ENCODE measurements at places on chromosomes 12 and 14.
A peak's percentile ranks its signal among the peaks of the same experiment; 100 is the strongest.

DNA sequence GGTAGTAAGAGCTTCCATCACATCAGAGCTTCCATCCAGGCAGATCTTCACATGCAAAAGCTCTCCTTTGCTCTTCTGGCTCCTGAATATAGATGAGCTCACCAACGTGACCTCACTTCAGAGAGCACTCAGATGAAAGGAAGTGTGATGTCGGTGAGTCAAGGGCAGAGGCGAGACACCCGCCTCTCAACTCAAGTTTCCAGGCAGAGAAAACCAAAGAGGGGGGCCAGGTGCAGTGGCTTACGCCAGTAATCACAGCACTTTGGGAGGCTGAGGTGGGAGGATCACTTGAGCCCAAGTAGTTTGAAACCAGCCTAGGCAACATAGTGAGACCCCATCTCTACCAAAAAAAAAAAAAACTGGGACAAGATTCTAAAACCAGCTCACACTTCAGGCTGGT, 126.9 kb downstream of the DUSP6 start:
- DNase-seq = peak; percentile 33

- DNase-seq = no peak
Measured at GRCh38 chr12:6861391-6861790, 5.9 kb upstream of the TPI1 start.

DNA sequence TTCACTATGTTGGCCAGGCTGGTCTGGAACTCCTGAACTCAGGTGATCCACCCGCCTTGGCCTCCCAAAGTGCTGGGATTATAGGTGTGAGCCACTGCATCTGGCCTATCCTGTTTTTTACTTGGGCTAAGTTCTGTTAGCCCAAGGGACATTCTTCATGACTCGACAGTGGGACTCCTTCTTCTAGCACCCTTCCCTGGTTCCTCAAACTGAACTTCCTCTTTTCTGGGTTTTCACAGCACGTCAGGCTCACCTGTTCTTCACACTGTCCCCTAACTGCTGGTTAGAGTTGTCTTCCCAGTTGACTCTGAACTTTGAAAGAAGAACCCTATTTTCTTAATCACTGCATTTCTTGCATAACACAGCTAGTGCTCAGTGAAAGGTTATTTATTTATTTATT, 22.5 kb downstream of the CABP1 start:
- DNase-seq = no peak

GRCh38 chr12:78087363-78087675, 256.6 kb downstream of the NAV3 start:
- no peak for DNase-seq

DNA sequence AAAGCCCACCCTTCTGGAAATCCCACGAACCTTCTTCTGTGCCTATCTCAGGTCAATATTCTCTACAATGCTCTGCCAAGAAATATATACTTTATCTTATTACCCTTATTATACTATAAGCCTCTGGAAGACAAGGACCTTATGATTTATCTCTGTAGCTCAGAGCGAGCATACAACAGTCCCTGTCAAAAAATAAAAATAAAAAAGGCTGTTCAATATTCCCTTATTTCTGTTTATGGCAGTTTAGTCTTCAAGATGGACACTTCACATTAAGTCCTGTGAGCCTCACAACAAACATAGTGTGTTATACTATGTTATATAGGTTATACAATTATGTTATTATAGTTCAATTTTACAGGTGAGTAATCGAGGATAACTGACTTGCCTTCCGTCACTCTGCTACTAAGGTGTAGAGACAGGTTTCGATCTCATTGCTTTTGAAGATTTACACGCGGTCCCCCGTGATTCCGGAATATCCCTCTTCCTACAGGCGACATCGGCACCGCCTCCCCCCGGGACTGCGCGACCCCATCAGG, 562 bp downstream of the EAPP start:
- DNase-seq = no peak

DNA sequence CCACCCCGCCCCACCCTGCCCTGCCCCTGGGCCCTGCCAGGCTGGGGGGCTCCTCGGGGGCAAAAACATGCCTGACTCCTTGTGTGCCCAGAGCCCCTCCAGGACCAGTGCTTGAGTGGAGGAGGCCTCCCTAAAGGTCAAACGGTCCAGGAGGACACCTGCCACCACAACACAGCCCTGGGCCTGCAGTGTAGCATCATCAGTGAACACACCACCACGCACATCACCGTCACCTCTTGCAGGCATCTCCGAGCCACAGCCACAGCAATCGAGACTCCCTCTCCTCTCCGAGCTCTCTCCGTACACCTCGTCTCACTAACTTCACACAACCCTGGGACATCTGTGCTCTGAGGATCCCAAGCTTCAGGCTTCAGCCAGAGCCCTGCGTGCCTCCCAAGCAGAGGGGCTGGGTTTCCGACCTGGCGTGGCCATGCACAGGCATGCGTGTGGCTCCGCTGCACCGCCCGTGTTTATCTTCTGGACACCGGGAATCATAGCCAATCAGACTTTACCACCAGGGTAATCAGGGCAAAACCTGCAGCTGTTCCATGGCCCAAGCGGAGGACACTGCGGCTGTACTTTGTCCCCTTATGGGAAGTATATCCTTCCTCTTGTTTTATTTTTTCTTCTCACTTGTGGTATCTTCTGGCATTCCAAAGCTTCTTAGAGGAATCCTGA, 6.2 kb upstream of the DIO3 start:
- no peak for DNase-seq

DNA sequence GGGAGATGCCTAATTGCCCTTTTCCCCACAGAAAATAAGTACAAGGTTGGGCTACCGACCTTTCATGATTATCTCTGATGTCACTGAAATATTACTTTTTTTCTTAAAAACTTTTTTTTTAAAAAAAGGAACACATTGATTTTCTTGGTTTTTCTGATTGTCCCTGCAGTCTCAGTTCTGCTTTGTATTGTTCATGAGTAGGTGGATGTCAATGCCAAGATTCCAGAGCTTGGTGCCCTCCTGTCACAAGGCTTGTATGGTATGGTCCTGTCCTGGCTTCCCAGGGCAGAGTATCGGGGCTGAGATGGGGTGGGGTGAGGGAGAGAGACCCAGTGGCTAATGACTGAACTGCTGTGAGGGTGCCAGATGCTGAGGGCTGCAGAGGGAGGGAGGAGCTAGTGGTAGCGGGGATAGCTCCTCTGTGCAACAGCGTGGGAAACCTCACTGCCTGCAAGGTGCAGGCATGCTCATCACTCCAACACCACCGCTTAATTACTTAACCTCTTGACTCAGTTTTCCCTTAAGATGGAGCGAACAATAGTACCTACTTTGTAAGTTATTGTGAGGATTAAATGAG, 4.4 kb upstream of the CTDSP2 start:
- DNase-seq = no peak

DNA sequence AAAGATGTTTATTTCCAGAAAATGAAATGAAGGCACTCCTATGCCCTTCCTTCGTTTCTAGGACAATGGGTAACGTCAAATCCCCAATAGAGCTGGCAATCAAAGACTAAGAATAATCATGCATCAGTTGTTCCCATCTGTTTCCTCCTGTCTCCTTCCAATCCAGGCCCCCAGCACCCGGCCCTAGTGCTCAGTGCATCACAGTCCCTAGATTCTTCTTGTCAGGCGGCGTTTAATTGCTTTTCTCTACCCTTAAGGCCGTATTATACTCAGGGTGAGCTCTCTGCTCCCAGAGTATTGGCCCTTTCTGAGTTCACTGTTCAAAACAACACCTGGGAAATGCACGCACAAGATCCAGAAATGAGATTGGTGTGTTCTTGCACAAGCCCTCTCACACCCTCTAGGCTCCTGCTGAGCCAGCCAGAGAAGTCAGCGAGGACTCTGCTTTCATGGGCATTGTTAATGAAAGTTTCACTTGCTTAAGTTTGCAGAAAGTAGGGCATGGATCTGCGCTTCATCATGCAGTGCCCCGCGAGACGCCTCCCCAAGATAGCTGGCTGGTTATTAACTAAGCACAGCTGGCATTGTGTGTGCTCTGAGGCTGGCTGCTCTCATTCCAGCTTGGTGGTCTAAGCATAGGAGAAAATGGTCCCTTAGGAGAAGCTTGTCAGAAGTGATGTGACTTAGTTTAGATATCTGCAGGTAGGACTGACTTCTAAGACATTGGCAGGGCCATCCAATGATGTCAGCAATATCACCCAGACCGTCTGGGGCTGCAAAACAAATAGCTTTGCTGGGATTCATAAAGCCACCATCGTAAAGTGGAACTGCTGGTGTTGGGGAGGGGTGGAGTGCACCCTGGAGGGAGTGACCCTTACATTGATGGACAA, 28.7 kb downstream of the CRACR2A start:
- no peak for DNase-seq

DNA sequence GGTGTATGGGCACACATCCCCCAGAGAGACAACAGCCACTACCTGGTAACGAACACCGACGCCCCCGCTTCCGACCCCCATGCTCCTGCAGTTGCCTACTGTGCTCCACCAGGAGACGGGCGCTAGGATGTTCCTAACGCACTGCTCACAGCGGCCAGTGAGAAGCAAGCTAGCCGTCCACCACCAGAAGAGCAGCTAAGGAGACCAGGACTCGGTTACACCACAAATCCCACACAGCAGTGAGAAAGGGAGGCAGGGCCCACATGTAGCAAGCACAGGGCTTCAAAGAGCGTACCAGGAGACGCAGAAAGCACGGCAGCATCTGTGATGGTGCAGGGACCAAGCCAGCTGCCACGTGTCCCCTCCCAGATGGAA, 117.0 kb downstream of the NCOR2 start:
- no peak for DNase-seq

GRCh38 chr12:124563401-124563800, 4.0 kb downstream of the NCOR2 start:
- no peak for DNase-seq

DNA sequence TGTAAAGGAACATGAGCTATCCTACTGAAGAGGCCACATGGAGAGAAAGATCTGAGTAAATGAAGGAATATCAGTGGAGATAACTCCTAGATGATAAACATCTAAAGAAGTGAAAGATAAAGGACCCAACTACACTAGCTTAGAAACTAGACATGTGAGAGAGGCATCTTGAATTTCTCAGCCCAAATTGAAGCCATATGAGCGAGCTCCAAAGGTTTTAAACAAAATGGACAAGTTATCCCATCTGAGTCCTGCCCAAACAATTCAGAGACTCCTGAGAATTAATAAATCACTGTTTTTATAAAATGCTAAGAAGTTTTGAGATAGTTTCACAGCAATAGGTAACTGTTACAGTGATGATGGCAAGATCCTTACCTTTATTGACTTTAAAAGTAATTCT, 438.9 kb downstream of the NAV3 start:
- DNase-seq = no peak

- DNase-seq = no peak
Measured at GRCh38 chr12:120261951-120262851, 3.3 kb downstream of the PXN start.

GRCh38 chr14:103164779-103165178, 41.5 kb downstream of the TNFAIP2 start:
- DNase-seq = no peak

DNA sequence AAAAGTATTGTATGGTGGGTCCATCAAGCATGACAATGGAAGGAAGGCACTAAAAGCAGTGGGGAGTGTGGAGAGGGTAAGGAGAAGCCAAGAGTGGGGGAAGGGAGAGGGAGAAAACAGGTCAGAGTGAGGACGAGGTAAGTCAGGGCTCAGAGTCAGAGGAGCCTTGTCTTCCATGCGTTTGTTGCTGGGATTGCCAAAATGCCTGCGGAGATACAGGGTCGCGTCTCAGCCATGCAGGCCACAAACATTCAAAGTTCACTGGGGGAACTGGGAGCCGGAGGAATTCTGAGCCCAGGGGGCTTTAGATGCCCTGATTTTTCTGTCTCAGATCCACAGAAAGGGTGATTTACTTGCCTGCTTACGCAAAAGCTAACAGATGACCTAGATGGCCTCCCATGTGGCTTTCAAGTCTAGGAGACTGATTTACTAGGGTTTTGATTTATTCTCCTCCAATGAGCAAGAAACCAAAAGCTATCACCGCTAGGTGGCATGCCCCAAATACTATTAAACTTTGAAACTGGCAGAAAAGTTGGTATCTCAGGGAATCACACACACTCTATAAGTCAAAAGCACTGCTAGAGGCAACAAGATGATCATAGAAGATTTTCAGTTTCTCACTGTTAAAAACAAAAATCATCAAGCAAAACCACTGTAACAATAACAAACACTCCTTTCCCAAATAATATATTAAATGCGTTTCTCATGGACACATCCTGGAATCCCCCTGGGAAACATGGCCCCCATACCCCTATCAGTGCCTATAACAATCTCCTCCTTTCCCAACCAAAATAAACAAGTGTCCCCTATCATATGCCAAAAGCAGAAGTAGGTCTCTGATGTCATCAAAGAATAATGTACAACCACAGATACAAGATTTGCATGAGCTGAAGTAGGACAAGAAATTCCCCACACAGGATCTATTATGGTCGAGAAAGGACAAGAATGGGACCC, 26.6 kb upstream of the MDM1 start:
- DNase-seq = peak; percentile 37

- no peak for DNase-seq
Measured at GRCh38 chr12:45343269-45344051, 127.6 kb downstream of the ANO6 start.

DNA sequence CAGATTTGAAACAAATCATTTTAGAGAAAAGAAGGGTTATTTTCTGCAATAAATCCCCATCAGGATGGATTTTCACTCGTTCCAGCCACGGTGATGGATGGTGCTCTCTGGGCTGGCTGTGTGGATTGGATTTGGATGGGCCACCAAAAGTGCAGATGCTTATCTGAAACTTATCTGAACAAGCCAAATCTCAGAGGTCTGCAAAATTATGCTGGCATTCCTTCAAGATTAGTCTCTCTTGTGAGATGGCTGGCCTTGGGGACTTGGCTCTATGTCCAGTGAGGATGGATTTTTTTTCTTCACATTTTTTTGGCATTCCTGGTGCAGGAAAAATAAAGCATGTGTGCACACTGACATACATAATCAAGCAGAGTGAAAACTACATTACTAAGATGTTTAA, 341.9 kb downstream of the GXYLT1 start:
- no peak for DNase-seq

DNA sequence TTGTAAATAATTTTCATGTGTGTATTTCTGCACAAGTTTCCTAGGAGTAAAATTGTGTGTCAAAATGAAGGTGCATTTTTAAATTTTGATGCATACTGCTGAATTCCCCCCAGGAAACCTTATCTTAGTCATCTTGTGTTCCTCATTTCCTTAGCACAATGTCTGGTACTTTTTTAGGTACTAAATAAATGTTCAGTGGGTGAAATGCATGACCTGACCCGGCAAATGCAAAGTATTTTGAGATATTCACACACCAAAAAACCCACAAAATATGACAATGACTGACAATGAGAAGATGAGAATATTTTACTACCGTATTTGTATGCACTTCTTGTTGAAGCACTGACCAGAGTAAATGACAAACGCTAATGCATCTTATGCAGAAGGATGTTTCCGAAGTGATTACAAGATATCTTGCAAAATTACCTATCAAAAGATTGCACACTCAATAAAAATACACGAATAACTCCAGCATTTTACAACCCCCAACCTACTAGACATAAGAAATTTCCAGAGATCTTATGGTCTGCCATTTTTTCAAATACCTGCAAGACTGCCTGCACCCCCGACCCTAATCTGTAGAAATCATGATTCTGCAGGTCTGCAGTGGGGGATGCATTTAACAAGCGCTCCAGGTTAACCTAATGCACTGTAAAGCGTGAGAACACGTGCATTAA, 895 bp upstream of the PRKAB1 start:
- DNase-seq = no peak

All from stimulated activated CD8-positive, alpha-beta memory T cell treated with anti-CD3 and anti-CD28 coated beads, Interleukin-7, amount 100 ng/mL, for 1 hour (primary cell).